ENCODE measurements at places on chromosomes 4 and X.

DNA sequence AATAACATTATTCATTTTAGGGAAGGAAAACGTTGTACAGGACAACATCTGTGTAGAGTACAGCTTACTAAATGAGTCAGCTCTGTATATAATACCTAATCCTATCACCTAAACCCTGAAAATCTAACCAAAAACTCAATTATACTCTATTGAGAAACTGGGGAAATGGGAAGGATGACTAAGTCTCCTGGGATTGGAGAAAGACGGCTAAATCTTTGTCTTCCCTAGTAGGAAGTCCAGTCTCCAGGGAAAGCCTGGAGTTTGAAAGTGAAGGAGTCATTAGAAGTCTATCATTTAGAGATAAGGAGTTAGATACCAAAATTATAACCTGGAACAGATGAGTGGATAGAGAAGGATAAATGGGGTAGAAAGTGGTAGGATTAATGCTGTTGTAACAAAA, 286.5 kb downstream of the STK32B start:
- no peak for DNase-seq

DNA sequence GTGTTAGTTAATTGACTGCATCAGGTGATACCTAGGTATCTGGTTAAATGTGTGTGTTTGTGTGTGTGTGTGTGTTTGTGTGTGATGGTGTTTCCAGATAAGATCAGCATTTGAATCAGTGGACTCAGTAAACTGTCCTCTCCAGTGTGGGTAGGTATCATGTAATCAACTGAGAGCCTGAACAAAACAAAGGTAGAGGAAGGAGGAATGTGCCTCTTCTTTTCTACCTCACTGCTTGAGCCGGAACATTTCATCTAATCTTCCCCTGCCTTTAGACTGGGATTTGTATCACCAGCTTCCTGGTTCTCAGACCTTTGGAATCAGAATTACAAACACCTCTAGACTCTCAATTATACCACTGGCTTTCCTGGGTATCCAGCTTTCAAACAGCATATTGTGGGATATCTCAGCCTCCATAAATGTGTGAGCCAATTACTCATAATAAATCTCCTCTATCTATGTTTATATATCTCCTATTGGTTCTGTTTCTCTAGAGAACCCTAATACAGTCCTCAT, 120.5 kb downstream of the TBCK start:
- no peak for DNase-seq

DNA sequence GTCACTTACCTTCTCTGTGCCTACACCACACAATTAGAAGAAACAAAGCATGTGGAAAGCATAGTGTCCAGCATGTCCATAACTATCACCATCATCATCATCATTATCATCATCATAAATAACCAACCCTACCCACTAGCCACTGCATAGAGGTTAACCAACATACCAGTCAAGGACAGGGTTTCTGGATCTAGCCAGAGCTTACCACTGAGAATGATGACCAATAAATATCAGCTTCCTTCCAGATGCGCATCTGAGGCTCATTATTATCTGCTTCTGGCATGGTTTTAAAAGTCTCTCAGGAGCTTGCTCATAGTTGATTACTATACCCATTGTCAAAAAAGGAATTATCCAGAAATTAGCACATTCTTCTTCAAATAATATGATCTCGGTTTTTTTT, 25.5 kb upstream of the MYOZ2 start:
- DNase-seq = no peak

- DNase-seq = no peak
Measured at GRCh38 chr4:103936653-103937145, 216.9 kb upstream of the TACR3 start.
